Esophagus squamous epithelium (tissue), 5 donors: ENCODE measurements at places on chromosomes 1 and 21.

DNA sequence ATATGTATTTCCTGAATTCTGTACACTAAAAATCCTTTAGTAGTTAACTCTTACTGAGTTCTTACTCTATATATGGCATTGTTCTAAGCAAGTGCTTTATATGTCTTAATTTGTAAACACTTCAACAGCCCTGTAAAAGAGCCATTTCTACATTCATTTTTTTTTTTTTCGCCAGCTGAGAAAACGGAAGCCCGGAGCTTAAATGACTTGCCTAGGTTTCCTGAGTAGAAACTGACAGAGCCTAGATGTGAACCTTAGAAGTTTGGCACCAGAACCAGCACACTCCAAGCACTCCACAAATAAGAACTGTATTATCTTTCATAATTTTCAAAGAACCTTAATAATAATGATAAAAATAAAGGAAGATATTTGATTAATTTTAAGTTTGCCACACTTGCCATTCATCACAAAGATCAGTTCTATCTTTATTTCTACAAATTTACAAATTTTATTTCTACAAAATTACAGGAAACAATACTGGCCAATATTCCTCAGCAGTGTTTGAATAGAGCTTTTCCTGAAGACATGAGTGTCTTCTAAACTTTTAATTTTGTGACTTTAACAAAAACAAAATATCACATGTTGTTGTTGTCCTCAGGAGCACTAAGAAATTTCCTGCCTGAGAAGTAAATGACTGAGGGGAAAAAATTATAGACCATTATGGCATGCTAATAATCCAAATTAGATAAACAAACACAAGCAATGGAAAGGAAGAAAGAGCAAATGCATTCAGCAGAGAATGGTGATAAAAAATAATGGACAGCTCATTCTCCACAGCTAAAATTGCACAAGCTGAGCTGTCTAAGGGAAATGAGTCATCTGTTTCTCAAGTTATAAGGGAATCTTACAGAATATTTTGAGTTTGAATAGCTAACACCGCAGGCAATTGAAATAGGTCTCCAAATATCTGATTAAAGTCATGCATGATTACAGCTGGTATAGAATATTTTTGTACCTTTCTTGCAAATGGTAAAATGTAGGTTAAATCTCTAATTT, 71.2 kb downstream of the DPYD start:
- no peak for DNase-seq

DNA sequence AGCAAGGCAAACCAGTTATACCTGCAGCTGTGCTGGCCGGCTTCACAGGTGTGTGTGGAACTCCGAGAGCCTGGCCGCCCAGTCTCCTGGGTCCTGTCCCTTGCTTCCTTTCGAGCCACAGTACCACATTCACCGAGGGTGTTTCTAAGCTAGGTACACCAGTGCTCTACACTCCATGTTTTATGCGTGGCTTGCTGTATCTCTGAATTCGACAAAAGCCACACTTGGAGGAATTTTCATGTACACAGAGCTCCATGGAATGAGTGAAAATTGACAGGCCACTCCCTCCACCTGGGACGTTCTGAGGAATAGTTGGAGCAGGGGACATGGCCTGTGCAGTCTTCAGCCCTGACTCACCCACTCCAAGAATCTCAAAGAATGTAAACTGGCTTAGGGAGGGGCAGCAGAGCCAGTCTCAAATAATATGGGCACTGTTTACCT, 14.0 kb downstream of the ETS2 start:
- DNase-seq: no peak

DNA sequence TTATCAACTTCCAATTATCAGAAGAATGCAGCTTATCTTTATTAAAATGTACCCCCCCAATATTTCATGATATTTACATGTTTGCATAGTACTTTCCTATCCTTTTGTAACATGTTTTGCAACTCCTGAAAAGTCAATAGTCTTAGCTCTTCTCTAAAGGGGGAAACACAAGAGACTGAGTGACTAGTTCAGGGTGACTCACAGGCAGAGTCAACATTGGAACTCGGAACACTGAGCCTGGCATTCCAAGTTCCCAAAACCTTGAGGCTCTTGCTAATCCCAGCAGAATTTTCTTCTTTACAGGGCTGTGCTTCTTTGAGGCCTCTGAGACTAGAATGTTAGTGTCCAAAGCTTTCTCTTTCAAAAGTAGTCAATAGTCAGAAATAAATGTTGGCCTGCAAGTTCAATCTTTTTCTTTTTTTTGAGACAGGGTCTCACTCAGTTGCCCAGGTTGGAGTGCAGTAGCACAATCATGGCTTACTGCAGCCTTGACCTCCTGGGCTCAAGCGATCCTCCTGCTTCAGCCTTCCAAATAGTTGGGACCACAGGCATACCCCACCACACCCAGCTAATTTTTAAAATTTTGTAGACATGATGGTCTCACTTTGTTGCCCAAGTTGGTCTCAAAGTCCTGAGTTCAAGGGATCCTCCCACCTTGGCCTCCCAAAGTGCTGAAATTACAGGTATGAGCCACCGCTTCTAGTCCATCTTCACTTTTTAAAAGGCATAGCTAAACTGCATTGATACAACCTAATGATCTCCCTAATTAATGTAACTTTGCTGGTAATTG, 37.5 kb downstream of the ZNF281 start:
- DNase-seq: no peak

DNA sequence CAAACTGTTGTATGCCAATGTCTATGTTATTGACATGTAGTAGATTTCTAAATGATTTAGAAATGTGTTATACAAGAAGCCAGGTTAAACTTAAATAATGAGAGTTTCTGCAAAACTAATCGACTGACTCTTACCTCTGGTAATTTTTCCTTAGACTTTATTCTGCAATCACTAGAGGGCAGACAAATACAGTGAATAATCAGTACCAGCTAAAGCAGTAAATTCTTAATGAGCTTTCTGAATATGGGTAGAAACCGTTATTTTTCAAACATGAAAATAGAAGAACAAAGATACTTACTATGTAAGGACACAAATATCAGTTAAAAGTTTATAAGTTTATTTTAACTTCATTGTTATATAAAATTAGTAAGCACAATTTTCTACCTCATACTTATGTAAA, 97.9 kb upstream of the RGS1 start:
- DNase-seq: no peak

- no peak for DNase-seq
These were observed 11.8 kb upstream of the NTMT2 start for GRCh38 chr1:170133766-170134495.

DNA sequence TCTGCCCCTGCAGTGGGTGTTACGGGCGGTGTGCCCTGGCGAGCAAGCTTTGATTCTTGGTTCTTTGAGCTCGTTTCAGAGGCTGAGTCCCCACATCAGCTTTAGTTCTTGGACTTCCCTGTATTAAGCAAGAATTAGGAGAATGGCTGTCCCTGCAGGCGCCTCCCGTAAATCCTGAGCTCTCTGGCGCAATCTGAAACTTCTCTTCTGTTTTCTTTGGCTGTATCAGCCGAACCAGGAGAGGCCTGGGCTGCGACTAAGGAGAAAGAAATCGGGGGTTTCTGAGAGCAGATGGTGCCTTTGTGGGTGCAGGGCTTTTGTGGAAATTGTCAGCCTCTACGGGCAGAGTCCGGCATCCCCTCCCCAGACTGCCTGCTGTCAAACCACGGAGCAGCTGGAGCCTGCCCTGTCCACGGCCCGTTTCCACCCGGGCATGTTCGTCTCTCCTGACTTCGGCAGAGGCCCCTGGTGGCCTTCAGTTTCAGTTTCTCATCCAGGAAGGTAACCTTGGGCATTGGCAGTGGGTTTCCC, 17.9 kb downstream of the CSTB start:
- DNase-seq: no peak

DNA sequence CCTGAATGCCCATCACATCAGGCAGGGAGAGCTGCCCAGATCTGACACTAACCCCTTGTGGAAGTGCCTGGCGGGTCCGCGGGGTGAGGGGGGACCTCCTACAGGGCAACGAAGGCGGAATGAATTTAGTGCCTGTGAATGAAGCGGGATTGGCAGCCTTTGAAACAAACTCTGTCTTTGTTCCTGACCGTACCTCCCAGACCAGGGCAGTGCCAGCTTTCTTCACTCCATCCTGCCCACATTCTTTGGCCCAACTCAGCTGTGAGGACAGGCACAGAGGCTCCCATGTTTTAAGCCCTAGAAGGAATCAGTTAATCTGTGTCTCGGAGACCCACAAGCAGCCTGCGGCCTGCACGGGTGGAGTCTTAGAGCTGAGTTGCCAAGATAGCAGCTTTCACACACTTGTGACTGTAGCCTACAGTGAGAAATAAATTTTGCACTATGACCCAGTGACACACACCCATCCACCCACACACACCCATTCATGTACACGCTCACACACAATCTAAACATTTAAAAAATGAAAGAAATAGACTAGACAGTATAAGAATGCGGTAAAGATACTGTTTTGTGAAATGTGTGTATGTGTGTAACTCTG, 60.1 kb upstream of the USP24 start:
- DNase-seq: no peak

DNA sequence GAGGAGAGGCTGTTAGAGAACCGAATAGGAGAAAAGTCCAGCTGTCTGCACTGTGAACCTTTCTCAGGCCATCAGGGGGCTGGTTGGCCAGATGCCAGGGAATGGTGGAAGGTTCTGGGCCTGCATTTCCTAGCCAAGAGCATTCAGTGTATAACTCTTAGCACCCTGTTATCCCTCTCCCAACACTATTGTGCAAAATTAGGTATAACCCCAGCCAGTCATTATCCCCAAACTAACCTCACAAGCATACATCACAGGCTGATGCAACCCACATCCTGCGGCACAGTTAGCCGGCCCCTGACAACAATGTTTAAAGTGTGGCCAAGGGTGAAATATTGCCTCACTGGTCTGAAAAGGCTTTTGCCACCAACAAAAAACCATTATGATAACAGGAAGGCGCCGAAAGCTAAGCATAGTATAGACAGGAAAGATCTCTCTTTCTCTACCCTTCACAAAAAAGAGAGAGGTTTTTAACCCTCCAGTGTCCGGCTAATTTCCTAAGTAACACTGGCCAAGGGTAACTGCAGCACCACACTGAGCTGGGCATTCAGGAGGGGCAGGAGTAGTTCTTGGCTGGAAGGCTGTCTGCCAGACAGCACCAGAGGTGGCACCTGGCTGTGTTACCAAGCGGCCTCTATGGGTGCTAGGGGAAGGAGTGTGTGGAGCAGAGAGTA, 77.3 kb upstream of the BCAR3 start:
- no peak for DNase-seq

- DNase-seq: no peak
These were observed 64.5 kb downstream of the LRRC8C start for GRCh38 chr1:89697383-89697782.

GRCh38 chr1:178724728-178725465, at the start of gene RALGPS2:
Gene RALGPS2, plus strand, starts transcription at chr1:178725244. Its CDS starts 51,521 bp downstream, at chr1:178776765.
- no peak for DNase-seq

GRCh38 chr1:215617979-215618378, 50.9 kb downstream of the KCTD3 start:
- no peak for DNase-seq

- no peak for DNase-seq
These were observed 30.8 kb downstream of the RNF19B start for GRCh38 chr1:32933742-32934322.

DNA sequence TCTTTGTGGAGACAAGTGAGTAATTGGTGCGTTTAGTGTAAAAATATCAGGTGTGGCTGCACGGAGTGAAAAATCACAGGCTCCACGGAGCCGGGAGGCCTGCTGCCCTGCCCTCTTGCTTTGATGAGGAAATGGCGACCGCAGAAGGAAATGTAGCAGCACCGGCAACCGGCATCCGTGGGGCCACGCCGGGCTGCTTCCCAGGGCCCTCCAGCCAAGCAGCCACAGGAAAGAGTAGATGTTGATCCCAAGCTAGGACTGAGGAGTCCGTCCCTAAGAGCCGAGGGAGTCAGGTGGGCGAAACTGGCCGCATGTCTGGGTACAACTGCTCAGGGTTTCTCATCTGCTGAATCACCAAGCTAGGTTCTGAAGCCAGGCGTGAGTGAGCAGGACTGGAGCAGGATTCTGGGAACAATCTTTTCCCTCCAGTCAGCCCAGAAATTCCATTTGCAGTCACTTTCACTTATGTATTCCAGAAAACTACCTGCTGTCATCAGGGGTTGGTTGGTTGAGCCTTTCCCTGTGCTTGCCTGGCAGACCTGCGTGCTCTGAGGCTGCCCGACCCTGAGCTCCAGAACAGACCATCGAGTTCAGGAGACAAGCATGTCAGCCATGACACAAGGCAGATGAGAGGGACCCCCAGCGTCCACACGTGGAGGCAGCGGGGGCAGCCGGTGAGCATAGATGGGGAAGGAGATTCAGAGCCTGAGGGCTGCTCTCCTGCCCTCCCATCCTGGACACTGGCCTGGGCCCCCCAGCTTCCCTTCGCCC, 5.8 kb upstream of the ITGB2 start:
- DNase-seq: no peak

DNA sequence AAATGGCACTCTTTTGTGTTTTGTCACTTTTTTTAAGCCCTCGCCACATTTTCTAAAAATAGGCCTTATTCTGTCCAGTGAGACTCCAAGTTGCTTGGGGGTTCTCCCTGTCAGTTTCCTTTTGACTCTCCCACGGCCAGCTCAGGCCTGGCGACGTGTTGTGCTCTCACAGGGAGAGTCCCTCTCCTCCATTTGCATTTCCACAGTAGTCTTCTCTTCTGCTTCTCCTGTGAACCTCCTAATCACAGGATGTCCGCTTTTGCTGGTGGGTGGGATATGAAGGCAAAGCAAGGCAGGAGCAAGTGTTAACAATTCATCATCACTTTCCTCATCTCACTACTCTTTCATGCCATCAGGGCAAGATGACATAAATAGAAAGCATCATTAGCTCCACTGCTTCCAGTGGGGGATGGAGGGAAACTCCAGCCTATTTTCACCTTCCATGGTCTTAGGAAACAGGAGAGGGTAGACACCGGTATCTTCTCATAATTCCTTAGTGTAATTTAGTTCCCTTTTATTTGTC, 99.8 kb downstream of the INTS7 start:
- DNase-seq: no peak

DNA sequence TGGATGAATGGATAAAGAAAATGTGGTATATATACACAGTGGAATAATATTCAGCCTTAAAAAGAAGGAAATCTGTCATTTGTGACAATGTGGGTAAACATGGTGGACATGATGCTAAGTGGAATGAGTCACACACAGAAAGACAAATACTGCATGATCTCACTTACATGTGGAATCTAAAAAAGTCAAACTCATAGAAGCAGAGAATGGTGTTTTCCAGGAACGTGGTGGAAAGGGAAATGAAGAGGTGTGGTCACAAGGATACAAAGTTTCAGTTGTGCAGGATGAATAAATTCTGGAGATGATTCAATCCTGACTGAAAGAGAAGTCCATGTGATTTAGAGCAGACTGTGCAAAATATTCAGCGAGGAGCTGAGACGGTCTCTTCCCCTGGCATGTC, 56.6 kb downstream of the RYR2 start:
- DNase-seq: no peak

GRCh38 chr1:31862071-31862470, 46.2 kb upstream of the SPOCD1 start:
- DNase-seq: no peak

- no peak for DNase-seq
These were observed 5.3 kb downstream of the TENT5C start for GRCh38 chr1:117611121-117611601.

- DNase-seq: no peak
These were observed 136.0 kb downstream of the SNX7 start for GRCh38 chr1:98797506-98797905.
